Head of caudate nucleus (tissue), 42 donors: ENCODE measurements at places on chromosomes 5 and 9.

GRCh38 chr5:15286650-15287049, 213.3 kb upstream of the FBXL7 start:
- peak; percentile 23 for DNase-seq

- no peak for DNase-seq
Measured at GRCh38 chr9:127083138-127083980, 39.1 kb downstream of the ANGPTL2 start.

GRCh38 chr9:28961623-28962022, 1388.3 kb upstream of the C9orf72 start:
- no peak for DNase-seq

DNA sequence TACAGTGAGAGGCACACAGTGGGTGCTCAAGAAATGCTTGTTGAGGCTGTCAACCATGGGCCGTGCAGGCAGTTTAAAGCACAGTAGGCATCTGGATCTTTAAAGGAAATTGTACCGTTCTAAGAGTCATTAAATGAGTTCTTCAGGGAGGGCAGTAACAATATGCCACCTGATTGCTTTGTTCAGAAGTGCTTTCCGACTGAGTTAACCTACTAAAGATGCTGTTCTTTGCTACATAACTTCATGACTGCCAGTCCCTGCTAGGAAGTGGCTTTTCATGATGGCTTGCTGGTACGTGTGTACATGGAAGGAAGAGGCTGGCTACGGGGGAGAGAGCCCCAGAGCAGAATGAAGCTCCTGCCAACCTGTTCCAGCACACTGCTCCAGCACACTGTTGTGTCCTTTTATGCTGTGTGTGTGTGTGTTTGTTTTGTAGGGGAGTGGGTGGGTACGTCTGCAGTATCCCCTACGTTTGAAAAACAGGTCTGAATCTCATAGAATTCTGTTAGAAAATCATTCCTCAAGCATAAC, 41.9 kb upstream of the PPP2R2B start:
- DNase-seq = no peak

GRCh38 chr9:3045153-3045552, 201.3 kb upstream of the PUM3 start:
- no peak for DNase-seq

- DNase-seq = no peak
Measured at GRCh38 chr5:93755716-93756115, 14.3 kb upstream of the POU5F2 start.

DNA sequence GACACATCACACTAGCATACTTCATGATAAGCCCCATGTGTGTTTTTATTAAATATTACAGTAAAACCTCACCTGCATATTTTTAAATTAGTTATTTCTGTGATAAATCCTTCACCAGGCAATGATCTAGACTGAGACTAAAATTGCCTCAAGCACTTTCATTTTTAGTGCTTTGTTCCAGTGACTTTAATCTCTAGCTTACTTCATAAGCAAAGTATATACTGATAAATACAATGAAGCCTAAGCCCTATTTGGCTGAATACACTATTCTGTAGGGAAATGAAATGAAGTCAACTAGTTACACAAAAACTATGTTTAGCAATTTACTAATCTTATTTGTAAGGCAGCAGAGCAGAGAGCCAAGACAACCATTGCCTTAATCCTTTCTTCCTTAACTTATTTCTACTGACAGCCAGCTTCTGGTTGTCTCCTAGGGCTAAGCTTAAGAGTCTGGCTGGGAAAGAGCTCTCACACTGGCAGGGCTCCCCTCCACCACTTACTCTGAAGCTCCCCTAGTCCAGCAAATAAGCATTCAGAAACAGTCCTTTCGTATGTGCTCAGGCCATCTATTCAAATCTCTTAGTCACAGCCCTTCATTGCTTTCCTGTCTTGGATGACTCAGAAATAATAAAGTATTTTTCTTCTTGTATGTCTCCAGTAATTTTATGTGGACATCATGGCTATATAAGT, 31.4 kb upstream of the MTAP start:
- DNase-seq = no peak

- no peak for DNase-seq
Measured at GRCh38 chr9:90517103-90517502, 125.5 kb downstream of the DIRAS2 start.

DNA sequence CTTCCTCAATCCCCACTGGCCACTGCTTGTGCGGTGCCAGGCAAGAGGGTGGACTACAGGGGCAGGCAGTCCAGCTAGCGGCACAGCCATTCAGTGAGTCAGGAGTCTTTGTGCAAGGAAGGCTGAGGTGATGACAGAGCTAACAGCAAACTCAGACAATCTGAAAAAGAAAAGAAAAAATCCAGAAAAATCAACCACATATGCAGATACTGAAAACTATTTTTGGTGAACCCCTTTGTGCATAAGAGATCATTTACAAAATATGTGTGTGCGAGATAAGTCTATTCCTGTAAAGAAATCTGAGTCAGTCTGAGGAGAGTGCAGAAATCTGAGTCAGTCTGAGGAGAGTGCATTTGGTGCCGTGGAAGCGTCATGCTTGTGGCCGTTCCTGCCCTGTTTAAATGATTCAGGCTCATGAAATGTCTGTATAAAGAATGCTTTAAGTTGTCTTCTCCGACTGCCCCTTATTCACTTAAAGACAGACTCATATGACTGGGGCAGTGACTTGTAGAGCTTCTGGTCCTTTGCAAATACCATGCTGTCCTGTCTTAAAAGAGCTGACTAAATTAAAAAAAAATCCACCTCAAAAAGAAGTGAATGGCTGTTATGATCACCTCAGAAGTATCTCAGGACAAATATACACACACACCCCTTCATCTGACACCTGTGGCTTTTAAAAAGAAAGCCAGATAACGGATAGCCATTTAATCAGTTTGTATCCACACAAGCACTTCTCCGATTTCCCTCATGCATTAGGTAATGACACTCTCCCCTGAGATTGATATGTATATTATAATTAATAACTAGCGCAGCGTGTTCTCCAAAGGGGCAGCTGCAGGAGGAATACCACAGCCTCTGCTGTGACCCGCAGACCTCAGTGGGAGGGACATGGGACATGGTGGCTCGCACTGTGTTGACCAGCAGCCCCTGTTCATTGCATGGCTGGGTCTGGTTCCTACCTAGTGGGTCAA, 47.3 kb downstream of the TRIO start:
- no peak for DNase-seq

DNA sequence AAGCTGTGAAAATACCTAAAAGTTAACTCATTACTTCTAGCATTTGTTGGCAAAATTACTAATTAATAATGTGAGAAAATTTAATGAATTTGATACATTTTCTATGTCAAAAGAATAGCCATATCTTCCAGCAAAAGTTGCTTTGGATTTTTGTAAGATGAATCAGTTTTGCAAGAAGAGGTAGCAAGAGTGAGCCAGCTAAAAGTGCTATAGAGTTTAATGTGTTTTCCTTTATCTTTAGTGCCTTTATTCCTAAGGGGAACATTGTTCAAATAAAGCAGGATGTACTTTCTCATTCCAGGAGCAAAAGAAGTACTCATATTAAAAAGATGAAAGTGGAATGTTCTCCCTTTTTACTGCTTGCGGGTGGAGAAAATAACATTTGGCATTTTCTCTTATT, 622.2 kb downstream of the ANXA1 start:
- no peak for DNase-seq

- DNase-seq = no peak
Measured at GRCh38 chr9:15238646-15239045, 68.4 kb downstream of the TTC39B start.

GRCh38 chr9:93697352-93698139, 121.2 kb downstream of the PHF2 start:
- no peak for DNase-seq
